Bone marrow (tissue), 2 donors: ENCODE measurements at places on chromosomes 7 and 10.

GRCh38 chr10:131946321-131946751 is 35.4 kb downstream of the BNIP3 start:
- no peak for DNase-seq

- DNase-seq, result no peak
These were observed 55.4 kb downstream of the TBXAS1 start for GRCh38 chr7:139884441-139884840.

- DNase-seq, result peak; percentile 89
These were observed 37.7 kb upstream of the IKZF1 start for GRCh38 chr7:50266635-50267386.

DNA sequence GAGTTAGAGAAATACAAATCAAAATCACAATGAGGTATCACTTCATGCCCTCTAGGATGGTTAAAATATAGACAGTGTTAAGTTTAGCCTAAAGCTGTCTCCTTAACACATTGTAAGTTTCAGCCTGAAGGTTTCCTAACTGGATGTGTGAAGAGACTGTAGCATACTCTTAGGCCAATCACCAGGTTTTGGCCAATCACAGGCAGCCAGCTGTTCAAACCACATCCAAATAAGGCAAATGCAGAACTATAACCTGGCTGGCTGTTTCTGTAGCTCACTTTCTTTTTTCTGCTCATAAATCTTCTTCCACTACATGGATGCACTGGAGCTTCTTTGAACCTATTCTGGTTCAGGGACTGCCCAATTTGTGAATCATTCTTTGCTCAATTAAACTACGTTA is 19.7 kb downstream of the ESYT2 start:
- DNase-seq, result peak; percentile 73

GRCh38 chr10:23499372-23500132 is 60.7 kb downstream of the OTUD1 start:
- DNase-seq, result no peak
